ENCODE measurements at places on chromosomes 12 and 14. TPM values are rescaled to one million over a fixed set of nuclear protein-coding genes. Genes with fewer than 3 reads are reported as not detected.
A peak's percentile ranks its signal among the peaks of the same experiment; 100 is the strongest.

CCDC85C gene
- 4.1 TPM for total RNA-seq

VRTN gene
- total RNA-seq, result not detected

KRT72 gene
- total RNA-seq, result not detected

CLBA1 gene
- 2.5 TPM for total RNA-seq

ITGB7 gene
- total RNA-seq, result 1.1 TPM

RNASE4 gene
- 129 TPM for total RNA-seq

NUBPL gene
- 12.1 TPM for total RNA-seq

KRT74 gene
- not detected for total RNA-seq

KERA gene
- total RNA-seq, result not detected

KRT3 gene
- not detected for total RNA-seq

FGF6 gene
- not detected for total RNA-seq

DNA sequence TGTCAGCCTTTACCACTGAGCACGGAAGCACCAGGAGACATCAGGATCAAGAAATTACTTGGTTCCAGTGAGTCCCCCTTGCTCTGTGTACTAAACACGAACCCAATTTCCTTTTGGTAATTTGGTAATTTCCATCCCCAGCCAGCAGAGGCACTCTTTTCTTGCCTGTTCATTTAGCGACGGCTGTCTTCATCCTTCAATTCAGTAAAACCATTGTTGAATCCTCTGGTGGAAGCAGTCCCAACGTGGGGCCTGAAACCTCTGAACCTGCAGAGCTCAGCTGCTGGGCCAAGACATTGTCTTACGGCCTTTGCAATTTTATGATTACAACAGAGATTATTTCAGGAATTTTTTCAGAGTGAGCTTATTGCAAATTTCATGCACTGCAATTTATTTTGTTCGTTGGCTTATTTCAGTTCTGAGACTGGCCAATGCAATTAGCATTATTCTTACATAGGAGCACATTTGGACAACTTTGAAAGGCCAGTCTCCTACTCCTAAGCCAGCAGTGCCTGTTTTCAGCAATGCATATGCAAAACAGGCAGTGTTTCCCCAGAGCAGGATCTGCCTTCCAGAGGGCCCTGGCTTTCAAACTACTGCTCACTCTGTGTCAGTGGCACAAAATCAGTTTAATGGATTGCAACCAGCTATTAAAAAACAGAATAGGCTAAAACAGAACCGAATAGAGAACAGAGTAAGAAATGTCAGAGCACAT, 372.9 kb upstream of the TMEM132C start:
- no peak for DNase-seq

DNA sequence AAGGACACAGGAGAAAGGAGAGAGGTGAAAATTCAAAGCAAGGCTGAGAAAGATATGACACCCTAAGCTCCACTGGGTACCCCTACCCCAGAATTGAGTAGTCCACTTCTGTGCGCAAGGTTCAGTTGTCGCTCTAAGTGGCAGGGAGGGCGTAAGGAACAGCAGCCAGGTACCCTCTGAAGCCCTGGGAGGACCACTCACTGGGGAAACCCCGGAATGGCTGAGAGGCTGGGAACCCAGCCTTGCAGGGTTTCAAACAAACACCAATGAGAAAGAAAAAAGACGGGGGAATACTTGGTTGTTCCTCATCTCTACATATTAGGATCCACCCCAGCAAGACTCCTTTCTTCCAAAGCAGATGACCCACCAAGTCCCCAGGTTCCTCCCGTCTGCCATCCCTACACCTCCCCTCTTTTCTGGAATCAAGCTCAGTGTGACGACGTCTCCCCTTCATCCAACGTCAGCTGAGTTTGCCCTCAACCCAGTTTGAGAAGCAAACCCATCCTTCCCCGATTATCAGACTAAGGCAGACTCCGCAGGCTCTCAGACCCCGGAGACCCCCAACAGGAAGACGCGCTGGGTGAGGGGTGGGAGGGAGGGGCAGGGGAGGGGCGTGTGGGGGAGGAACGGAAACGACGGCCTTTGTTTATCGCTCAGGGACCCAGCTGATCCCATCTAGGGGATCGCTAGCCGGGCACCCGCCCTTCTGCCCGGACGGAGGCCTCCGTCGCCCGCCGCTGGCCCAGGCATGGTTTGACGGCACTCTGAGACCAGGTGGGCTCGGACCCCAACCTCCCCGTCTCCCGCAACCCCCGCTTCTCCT, 795 bp downstream of the LMBR1L start:
- DNase-seq, result no peak

DNA sequence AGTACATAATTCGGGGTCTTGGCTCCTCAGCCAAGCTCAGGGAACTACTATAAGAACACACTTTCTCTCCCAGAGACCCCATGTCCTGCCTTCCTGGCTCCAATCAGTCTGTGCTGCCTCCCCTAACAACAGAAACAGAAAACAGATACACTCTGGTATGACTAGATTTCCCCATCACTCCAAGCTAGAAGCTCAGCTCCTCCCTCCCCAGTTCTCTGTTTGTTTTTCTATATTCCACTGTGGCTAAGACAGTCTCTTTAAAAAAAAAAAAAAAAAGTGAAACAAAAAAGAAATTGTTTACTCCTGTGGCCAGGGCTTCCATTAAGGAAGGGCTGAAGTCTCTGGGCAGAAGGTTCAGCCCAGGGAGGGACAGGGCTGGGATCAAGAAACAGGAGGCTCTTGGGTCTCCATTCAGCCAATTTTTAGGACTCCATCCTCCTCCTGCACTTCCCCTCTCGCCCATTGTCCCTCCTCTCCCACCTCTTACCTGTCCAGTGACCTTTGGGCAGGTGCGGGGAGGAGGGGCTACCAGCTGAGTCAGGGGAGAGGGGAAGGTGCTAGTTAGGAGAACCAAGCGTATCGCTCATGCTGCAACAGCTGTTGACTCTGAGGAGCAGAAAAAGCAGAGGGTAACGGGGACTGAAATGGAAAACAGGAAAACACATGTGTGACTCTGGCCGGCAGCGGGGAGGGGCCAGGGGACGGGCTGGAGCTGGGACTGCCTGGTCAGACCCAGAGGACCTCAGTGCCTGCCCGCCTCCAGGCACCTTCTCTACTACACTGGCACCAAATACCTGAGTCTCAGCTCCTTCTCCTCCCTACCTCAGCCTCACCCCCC, 4.1 kb upstream of the SLC7A7 start:
- no peak for DNase-seq

- peak; percentile 35 for DNase-seq
Measured at GRCh38 chr14:55780156-55780946, 200.3 kb downstream of the KTN1 start.

GRCh38 chr12:14901228-14901562, 15.5 kb upstream of the MGP start:
- DNase-seq, result no peak

GRCh38 chr12:129659961-129660622, 243.7 kb downstream of the TMEM132D start:
- DNase-seq, result no peak

- no peak for DNase-seq
Measured at GRCh38 chr12:91179315-91179714, 3.3 kb downstream of the DCN start.

DNA sequence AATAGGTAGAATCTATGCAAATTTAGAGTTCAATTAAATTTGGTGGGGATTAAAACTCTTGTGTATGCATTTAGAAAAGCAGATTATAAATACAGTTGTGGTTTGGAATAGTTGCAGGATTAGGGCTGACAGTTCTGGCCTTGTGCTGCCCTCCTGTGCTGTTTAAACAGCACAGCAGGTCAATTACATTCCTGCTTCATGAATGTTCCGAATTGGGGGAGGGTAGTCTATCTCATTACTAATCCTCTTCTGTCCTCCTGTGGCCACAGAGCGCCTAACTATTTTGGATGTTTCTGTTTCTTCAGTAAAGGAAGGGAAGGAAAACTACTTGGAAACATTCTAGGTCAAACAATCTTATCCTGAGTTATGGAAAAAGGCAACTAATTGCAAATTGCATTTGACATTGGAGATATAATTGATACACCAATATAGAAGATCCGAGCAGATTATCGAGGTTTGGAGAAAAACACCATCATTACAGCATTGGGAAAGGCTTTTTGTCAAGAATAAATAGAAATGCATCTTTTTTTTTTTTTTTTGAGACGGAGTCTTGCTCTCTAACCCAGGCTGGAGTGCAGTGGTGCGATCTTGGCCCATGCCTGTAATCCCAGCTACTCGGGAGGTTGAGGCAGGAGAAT, 8.7 kb upstream of the GPR19 start:
- no peak for DNase-seq

DNA sequence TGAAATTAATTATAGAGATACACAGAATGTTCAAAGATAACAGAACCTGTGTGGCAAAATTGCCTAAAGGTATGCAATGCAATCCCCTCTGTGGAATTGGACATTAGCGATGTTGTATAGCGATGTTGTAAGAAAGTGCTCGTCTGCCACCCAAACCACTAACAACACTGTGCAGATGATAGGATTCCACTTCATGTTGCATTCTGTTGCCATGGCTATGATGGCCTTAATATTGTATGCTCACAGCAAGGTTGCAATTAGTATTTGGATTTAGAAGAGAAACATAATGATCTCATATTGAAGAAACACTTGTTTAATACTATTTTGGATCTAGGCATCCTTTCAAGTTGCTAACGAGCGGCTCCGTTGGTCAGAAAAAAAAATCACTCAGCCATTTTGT, 260.3 kb downstream of the BCAT1 start:
- no peak for DNase-seq

DNA sequence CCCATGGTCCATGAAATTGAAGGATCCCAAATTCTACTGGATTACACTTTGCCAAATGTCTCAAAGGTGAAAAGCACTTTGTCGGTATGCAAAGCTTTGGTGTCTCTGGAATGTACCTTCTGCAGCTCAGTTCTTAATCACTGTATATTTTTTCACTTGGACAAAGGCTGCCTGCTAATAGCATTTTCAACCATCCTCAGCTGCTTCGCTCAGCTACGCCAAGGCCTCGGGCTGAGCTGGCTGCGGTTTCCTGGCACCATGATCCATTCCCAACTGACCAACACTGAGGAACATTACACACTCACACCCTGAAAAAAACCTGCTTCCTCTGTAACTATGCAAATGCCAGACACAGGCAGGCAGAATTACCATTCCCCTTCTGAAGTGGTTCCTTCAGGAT, 335.2 kb downstream of the DPF3 start:
- no peak for DNase-seq

DNA sequence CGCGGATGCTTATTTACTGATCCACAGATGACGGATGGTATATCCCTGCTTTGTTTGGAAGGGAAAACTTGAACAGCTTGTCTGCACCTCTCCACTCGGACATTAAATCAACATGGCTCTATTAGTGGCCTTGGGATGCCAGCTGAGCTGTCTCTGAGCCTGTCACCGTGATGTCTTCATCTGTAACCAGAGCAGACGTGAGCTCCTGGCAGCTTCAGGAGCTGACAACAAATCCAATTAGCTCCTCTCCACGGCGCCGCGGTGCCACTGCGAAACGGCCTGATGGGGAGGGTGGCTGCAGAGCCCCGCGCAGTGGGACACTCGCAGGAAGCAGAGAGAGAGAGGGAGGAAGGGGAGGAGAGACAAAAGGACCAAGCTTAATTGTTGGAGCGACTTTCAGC, 112.3 kb downstream of the PAPOLA start:
- no peak for DNase-seq

GRCh38 chr14:57760896-57761295, 105.0 kb downstream of the SLC35F4 start:
- DNase-seq, result no peak

DNA sequence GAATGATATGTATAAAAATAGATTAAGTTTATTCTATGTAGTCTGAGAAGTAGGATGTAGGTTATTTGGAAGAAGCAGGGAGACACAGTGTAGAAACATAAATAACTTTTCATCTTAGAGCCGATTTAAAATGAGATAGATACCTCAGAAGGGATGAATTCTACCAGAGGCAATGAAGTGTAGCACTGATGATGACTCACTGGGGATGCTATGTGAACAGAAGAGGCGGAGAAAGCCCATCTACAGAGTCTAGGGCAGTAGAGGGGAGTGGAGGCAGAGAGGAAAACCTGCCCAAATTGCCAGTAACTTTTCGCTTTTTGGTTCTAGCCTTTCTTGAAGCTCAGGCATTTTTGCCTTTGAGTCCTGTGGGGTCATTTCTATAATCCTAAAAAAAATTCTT, 451.8 kb downstream of the ATP23 start:
- no peak for DNase-seq
